ENCODE measurements at places on chromosomes 6 and 20.

DNA sequence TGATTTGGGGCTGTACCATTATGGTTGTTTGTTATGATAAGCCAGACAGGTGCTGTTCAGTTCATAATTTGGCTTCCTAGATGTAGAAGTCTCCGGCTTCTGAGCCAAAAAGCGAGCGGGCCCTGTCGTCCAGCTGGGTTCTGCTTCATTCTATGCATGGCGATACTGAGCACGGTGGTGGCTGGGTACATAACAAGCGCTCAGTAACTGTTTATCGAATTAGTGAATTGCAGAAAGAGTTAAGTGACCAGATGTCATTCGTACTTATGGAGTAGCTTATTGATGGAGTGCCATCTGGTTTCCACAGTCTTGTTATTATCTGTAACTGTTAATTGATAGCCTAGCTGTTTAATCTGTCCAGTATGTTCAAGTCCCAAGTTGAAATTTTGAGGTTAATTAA lies 85.0 kb downstream of the DTD1 start:
- no peak for DNase-seq

- no peak for DNase-seq
Observed at GRCh38 chr6:31630177-31630934, 9.8 kb downstream of the PRRC2A start.

DNA sequence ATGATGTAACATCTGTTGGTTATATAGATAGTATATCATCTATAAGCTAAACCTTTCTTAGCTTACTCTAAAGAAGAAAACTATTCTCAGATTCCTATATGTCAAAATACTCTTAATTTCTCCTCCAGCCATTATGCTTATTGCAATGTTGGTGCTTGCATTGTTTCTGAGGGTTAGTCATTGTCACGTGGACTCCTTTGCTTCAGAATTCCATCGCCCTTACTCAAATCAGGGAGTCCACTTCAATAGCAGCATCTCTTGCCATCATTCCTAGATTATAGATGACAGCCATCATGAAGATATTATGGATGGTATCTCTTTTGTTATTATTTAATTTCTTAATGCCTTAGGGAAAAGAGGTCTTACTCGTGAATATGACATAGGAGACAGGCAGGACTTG lies 776.1 kb downstream of the TENT5A start:
- DNase-seq: no peak

DNA sequence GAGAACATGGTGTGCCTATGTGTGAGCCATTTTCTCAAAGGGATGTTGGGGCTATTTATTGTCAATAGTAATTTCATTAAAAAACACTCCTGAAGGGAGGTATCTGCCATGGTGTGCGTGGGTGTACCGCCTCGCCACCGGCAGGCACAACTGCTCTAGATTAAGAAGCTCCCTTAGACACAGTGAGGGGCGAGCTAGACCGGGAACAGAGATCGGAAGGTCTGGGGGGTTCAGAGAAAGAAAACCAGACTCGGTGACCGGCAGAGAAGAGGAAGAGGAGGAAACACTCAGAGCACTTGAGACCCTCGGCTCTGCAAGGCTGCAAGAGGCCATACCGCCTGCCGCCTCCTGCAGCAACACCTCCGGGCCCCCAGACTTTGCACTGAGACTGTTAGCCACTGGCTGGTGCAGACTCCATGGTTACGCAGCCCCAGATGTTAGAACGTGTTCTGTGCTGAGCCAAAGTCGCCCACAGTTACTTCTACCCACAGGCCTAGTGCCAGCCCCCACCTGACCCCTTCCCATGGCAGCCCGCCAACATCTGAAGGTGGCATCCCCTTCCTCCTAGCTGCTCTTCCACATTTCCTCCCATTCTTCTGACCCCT lies 18.1 kb downstream of the PXDC1 start:
- DNase-seq: no peak

GRCh38 chr20:37390503-37390890 lies 44.6 kb downstream of the SRC start:
- no peak for DNase-seq

DNA sequence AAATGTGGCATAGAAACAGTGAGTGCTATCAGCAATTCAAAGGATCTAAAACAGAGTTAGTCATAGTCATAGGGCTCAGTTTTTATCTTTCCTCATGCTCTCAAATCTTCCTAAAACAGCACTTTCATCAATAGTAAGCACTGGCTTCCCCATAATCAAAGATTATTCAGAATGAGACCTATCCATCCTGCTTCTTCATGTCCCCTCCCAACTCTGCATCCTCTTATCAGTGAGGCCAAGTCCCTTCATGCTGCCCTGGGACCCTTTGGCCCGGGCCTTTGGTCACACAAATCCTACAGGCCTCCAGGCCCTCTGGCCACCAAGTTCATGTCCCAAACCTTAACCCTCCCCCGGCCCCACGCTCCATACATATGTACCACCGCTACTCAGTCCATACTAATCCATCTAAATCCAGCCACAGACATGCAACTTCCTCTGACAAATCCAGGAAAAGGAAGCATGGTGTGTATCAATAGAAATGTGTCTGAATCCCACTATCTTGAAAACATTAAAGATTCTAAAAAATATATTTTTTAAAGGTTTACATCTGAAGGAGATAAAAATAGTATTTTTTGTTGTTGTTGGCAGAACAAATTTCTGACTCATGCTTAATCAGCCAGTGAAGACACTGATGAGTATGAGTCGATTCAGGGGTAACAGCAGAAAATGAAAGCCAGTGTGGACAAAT lies 143.5 kb downstream of the PDE7B start:
- DNase-seq: no peak

- no peak for DNase-seq
Observed at GRCh38 chr6:131656667-131657066, 19.6 kb downstream of the ENPP3 start.

DNA sequence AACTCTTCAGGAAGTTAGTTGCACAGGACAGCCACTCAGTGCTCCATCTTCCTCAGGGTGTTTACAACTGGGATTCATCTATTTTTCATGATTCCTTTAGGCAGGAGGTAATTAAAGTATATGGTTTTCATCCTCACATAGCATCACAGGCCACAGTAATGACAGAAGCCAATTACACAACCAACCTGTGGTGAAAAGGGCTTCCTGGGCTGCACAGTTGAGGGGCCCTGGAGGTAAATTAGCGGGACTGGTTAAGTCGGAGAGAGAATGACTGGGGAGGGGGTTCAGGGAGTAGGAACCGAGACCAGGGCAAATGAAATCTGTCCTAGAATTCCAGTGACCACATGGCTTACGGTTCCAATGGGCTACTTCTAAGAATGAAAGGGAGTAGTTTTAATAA lies 37.0 kb downstream of the BAK1 start:
- no peak for DNase-seq

- no peak for DNase-seq
Observed at GRCh38 chr6:155887421-155887820, 431.8 kb upstream of the NOX3 start.

- DNase-seq: no peak
Observed at GRCh38 chr6:88107241-88107640, 58.9 kb downstream of the CNR1 start.

- DNase-seq: no peak
Observed at GRCh38 chr6:29236634-29237033, 64.9 kb upstream of the OR14J1 start.

GRCh38 chr20:38915355-38915754 lies 10.9 kb upstream of the FAM83D start:
- no peak for DNase-seq

DNA sequence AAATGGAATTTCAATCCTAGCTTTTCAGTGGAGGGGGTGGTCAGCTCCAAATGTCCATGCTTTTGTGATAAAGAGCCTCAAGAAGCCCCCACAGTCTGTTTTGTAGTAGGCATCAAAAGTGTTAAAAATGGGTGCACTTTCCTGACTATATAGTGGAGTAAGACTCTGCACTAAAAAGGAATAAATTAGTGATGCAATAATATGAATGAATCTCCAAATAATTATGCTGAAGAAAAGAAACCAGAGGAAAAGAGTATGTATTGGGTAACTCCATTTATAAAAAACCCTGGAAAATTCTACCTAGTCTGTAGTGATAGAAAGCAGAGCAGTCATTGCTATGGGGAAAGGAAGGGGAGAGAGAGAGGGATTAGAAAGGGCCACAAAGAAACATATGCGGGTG lies 310.4 kb upstream of the SUPT3H start:
- DNase-seq: no peak

DNA sequence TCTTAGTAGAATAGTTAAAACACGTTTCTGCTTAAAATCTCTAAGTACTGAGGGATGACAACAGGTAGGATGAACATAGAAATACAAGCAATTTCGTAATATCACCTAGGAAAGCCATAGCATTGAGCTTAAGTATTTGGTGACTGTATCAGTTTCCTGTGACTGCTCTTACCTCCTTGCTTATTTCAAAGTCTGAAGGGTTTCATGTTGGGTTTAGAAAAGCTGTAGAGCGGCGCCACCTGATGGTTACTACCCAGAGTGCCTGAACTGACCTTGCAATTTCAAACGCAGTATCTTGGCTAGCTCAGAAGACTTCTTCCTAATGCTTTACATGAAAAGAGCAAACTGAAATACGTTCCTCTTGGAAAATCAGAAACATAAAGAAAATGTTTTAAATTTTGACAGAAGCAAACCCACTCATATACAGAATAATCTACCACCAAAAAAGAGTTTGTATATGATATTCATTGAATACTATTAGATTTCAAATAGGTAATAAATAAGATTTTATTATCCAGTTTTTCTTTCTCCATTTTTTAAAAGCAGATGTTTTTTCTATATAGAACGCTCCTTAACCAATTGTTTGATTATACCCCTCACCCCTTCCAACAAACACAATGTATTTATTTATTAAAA lies 82.3 kb upstream of the RIPOR2 start:
- DNase-seq: no peak

- DNase-seq: no peak
Observed at GRCh38 chr6:73058736-73059135, 166.6 kb downstream of the KHDC1L start.

DNA sequence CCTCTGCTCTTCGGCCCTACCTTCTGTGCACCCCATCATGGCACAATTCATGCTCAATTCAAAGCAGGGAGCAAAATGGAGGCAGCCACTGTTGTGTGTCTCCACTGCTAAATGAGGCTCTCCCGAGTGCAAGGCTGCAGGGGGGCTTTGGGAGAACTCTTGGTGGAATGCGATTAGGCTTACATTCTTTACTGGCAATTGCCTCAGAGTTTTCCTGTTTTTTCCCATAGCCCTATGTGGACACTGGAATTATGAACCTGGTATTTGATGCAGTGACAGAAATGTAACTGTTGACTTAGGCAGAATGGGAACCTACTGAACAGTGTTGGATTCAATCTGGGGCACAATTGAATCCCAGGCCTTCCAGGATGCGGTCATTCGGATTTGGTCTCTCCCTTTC lies 187.9 kb upstream of the GMDS start:
- DNase-seq: no peak

GRCh38 chr6:94658929-94659328 lies 918.4 kb upstream of the MANEA start:
- DNase-seq: no peak

GRCh38 chr6:33609528-33609927 lies 11.6 kb upstream of the ITPR3 start:
- DNase-seq: no peak

DNA sequence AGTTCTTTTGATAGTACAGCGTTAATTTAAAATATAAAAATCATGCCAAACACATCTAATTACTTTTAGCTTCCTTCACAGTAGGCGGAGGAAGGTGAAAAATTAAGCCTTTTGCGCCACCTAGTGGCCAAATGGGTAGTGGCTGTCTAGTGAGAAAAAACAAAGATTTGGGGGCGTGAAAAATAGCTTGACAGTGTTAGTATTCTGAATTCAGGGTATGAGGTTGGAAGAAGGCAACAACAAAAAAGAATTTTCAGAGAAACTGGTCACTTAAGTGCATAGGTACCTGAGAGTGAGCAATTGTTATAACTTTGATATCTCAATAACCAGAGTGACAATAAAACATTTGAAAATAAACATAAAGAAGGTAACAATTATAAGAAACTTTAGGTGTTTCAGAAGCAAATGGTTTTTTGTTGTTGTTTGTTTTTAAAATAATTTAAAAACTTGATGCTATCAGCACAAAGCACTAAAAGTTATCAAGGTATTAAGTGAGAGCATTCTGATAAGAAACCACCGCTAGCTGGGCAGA lies 14.3 kb downstream of the PSMB9 start:
- peak; percentile 77 for DNase-seq

DNA sequence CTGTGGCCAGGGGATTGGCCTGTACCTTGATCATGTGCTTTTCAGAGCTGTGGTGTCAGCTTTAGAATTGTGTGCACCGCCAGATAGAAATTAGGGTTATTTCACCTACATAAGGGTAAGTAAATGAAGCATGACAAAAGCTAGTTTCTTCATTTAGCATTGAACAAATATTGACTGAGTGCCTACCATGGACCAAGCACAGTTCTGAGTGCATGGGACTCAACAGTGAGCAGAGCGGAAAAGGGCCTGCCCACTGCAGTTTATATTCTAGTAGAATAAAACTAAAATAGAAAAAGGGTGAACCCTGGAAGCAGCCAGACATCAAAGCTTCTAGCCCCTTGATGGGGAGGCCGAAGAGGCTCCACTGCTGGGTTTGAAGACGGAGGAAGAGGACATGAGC lies 25.6 kb downstream of the ECT2L start:
- no peak for DNase-seq

DNA sequence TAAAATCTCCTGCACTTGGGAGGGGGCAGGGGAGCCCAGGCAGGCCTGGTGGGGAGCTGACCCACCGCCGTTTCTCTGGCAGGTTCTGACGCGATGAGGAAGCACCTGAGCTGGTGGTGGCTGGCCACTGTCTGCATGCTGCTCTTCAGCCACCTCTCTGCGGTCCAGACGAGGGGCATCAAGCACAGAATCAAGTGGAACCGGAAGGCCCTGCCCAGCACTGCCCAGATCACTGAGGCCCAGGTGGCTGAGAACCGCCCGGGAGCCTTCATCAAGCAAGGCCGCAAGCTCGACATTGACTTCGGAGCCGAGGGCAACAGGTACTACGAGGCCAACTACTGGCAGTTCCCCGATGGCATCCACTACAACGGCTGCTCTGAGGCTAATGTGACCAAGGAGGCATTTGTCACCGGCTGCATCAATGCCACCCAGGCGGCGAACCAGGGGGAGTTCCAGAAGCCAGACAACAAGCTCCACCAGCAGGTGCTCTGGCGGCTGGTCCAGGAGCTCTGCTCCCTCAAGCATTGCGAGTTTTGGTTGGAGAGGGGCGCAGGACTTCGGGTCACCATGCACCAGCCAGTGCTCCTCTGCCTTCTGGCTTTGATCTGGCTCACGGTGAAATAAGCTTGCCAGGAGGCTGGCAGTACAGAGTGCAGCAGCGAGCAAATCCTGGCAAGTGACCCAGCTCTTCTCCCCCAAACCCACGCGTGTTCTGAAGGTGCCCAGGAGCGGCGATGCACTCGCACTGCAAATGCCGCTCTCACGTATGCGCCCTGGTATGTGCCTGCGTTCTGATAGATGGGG lies 3.0 kb downstream of the PRND start:
- DNase-seq: no peak

Measured in left forelimb (tissue), 1 donor.